ENCODE measurements at places on chromosomes 7 and 10. TPM values are rescaled to one million over a fixed set of nuclear protein-coding genes. Genes with fewer than 3 reads are reported as not detected.

The WNT2 gene
- 1.7 TPM for total RNA-seq

- H3K4me3 ChIP-seq, result no peak overlapping the region
- no peak overlapping the region for H3K27ac ChIP-seq
- DNase-seq, result no peak
- no peaks in the 10 kb centered on the region for H3K27me3 ChIP-seq
- no peaks in the 10 kb centered on the region for H3K36me3 ChIP-seq
- no peaks in the 10 kb centered on the region for H3K4me1 ChIP-seq
Measured at GRCh38 chr7:85074992-85075391, 111.9 kb downstream of the SEMA3D start.

GRCh38 chr10:8279598-8279997, 225.1 kb downstream of the GATA3 start:
- H3K27me3 ChIP-seq, result no peaks in the 10 kb centered on the region
- no peak overlapping the region for H3K4me3 ChIP-seq
- no peak for DNase-seq
- no peak overlapping the region for H3K27ac ChIP-seq

DNA sequence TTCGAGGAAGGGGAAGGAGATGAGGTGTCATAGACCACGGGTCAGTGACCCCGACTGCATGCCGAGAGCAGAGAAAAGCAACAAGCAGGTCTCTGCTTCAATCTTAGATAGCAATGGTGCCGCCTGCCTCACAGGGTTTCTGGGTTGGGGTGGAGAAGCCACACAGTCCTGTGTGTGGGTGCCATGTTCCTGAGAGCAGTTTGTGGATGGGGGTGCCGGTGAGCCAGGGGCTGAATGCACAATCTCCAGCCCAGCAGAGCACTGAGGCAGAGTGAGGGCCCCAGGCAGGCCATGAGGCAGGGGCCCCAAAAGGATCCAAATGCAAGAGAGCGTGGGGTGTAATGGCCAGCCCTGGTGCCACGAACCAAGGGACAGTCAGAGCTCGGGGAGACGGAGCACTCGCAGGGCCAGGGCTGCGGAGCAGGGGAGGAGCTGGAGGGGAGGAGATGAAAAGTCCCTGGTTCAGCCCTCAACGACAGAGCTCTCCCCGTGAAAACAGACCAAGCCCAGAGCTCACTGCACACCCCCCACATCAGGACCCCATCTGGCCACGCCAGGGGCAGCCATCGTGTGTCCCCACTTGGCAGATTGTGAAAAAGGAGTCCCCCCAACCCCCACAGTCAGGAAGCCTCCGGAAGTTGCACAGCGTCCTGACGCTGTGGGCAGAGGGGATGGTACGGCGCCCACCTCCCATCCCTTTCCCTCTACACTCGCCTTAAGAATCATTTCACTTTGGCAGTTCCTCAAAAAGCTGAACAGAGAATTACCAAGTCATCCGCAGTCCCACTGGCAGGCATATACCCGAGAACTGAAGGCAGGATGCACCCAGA, 19.9 kb downstream of the WDR86 start:
- H3K4me1 ChIP-seq, result no peaks in the 10 kb centered on the region
- H3K27me3 ChIP-seq, result no peaks in the 10 kb centered on the region
- DNase-seq, result no peak
- H3K4me3 ChIP-seq, result no peak overlapping the region
- H3K27ac ChIP-seq, result no peak overlapping the region
- H3K36me3 ChIP-seq, result no peaks in the 10 kb centered on the region

- H3K27ac ChIP-seq, result no peak overlapping the region
- H3K4me3 ChIP-seq, result no peak overlapping the region
- H3K36me3 ChIP-seq, result no peaks in the 10 kb centered on the region
- DNase-seq, result no peak
Measured at GRCh38 chr7:47091141-47091540, 490.8 kb downstream of the TNS3 start.

DNA sequence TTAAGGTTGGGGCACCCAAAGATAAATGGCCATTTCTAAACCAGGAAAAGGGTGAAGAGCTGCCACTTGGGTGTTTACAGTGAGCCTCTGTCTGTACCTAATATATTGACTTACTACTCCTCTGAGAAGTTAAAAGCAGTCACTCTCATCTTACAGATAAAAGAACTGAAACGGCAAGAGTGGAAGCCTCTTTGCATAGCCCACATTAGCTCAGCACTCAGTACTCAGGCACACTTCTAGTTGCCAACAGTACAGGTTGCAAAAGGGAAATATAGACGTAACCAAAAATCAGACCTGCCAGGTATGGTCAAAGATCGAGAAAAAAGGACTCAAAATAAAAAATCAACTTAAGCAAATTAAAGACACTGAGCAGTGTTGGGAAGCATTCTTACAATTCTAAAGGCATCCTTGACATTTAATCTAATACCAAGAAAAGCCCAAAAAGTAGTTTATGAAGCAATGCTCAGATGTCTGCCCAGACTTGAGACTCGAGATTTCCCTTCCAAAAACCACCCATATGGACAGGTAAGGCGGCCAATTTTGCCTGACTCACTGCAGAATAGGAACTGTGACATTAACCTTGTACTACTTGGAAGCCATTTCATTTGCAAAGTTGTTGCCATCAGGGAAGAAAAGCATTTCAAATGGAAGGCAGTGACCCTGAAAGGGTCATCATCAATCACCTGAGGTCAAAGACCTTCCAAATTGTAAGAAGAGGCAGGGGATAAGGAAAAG, 139.3 kb downstream of the SLC25A13 start:
- peaks cover 20% of the 10 kb centered on the region for H3K36me3 ChIP-seq
- no peak overlapping the region for H3K27ac ChIP-seq
- H3K27me3 ChIP-seq, result no peaks in the 10 kb centered on the region
- no peak for DNase-seq
- no peaks in the 10 kb centered on the region for H3K4me1 ChIP-seq
- H3K4me3 ChIP-seq, result no peak overlapping the region

- H3K27ac ChIP-seq, result no peak overlapping the region
- no peak overlapping the region for H3K4me3 ChIP-seq
- DNase-seq, result no peak
- H3K27me3 ChIP-seq, result no peaks in the 10 kb centered on the region
- H3K4me1 ChIP-seq, result no peaks in the 10 kb centered on the region
Measured at GRCh38 chr7:116407165-116407564, 92.4 kb upstream of the CAV2 start.

GRCh38 chr7:41039386-41039953, 663.4 kb downstream of the INHBA start:
- H3K36me3 ChIP-seq, result no peaks in the 10 kb centered on the region
- no peak overlapping the region for H3K27ac ChIP-seq
- no peaks in the 10 kb centered on the region for H3K27me3 ChIP-seq
- no peak for DNase-seq
- H3K4me1 ChIP-seq, result no peaks in the 10 kb centered on the region

DNA sequence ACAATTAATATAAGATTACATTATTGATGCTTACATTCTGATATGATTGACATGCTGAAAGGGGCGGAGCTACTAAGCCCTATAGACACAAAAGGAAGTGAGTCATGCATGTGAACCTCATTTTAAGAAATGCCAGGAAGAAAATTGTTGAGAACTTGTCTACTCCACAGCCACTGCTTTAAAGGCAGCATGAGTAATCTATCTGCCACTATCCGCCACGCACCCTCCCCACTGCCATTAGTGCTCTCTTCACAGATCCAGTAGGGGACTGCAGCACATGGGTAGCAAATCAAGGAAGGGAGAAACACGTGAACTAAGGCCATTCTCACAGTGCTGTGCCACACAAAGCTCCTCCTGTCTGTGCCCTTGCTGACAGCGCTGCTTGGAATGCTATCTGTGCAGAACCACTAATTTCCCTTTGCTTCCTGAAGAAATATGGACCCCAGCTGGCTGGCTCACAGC, 524.8 kb downstream of the GRM8 start:
- H3K27me3 ChIP-seq, result no peaks in the 10 kb centered on the region
- no peak overlapping the region for H3K4me3 ChIP-seq
- H3K4me1 ChIP-seq, result no peaks in the 10 kb centered on the region
- H3K36me3 ChIP-seq, result no peaks in the 10 kb centered on the region
- DNase-seq, result no peak
